Fibroblast of skin of right biceps (primary cell): ENCODE measurements at places on chromosomes 4 and X.
A peak's percentile ranks its signal among the peaks of the same experiment; 100 is the strongest.

- DNase-seq, result no peak
Measured at GRCh38 chrX:87900320-87900908, 382.8 kb downstream of the KLHL4 start.

GRCh38 chr4:135325264-135325663 is 1123.7 kb upstream of the PABPC4L start:
- no peak for DNase-seq

DNA sequence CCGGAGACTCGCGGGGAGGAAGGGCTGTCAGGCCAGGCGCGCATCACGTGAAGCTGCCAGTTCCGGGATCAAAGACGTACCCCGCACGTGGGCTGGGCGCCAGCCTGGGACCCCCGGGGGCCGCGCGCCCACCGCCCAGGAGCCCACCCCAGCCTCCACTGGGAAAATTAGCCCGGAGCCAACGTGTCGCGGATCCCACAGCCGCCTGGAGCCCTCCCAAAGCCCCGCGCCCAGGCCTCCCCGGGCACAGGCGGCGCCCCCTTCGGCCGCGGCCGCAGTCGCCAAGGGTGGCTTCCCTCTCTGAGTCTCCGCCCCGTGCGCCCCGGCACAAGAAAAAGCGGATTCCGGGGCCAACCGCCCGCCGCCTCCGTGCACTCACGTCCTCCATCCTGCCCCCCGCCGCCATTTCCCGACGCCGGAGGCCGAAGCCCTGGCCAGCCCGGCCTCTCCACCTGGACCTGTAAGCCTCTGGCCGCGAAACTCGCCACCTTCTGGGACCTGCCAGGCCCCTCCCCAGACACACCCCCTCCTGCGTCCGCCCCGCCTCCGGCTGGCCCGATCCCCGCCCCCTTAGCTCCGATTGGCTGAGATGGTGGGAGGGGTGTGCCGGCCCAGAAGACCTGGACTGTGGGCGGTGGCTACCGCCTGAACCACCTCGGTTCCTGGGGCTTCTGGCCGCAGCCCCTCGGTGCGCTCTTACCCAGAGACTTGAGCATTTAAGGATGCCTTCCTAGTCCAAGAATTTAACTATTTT is at the start of gene TMEM192:
TMEM192 (minus strand) TSS at position 493 of the 754 bp plus-strand sequence; CDS start at position 406, 87 bp downstream.
- DNase-seq, result peak; percentile 87

DNA sequence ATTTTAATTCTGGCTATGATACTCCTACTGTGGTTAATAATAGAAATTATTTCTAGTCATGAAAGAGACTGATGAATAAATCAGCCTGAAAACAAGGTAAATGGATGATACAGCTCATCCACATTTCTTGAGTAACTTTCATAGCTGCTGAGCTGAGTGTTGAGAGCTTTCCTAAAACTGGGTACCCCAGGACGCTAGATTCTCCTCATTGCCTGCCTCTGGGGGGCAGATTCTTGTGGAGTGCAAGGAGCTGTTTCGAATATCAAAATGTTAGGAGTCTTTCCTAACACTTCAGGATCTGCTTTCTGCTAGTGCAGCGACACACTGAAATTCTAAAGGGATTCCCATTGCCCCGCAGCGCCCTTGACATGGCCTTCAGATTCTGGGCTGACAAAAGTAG is 2.1 kb downstream of the MND1 start:
- DNase-seq, result peak; percentile 43

DNA sequence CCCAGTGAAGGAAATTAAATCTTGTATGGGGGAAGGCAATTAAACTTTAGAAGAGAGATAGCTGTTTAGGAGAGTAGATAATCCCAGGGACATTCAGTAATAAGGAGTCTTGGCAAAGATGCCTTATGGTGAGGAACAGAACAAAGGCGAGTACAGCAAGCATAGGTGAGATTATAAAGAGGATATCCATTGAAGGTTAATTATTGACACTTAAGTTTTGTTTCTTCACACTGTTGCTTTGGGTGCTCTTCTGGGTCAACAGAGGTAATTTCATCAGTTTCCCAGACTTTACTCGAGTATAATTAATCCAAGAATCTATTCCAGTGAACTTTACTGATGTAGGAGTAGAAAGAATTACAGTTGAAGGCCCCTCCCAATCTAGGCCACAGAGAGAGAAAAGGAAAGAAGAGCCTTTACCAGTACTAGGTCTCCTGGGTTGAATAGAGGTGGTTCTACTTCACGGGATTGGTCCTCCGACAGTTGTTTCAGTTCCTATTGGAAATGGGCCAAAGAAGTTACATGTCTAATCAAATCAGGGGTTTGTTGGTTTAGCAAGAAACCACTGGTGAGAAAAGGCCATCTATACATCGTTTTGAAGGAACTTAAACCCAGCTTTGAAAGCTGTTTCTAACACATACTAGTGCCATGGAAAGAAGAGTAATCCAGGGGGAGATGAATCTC is 27.2 kb downstream of the EPGN start:
- no peak for DNase-seq

- no peak for DNase-seq
Measured at GRCh38 chr4:175806727-175807126, 5.3 kb downstream of the GPM6A start.

DNA sequence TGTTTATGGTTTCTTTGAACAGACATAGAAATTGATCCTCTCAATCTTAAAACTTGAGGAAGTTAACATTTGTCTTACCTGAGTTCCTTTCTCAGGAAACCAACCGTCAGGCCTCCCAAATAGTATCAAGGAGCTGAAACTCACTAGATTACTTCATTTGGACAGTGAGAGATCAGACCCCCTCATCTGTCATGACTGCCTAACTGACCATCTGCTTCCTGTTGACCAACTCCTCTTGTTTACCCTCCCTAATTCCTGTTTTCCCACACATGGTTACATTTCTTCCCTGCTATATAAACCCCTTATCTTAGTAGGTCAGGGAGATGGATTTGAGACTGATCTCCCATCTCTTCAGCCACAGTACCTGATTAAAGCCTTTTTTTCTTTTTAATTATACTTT is 46.2 kb upstream of the NMU start:
- DNase-seq, result no peak

GRCh38 chr4:10180603-10180926 is 64.0 kb upstream of the WDR1 start:
- DNase-seq, result no peak

DNA sequence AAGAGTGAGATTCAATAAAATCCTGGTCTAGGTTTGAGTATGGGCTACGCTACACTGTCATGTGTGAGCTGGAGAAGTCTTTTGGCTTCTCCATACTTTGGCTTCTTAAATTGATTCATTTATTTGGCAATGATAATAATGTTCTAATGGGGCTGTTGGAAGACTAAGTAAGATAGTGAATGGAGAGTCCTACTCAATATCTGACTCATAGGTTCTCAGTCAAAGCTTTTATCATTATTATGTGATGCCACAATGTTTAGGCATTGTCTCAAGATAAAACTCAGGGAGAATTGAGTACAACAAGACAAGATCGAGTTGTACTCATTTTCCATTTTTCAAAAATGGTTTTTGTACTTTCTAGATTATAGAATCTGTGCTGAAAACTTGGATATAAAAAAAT is 92.5 kb upstream of the VEGFC start:
- peak; percentile 32 for DNase-seq

DNA sequence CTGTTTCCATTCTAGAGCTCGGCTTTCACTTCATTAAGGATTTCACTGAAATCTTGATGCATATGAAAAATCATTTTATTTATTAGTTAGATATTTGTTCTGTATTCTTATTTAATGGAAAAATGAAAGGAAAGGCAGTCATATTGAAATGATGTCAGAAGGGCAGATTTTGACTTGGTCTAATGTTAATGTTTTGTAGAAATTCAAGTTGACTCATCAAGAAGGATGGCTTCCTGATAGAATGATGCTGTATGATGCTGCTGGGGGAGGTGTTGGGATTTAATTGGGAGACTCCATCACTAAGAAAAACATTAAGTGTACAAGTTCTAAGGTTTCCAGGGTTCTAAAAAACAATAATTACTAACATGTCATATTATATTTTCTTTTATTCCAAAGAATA is 204.8 kb downstream of the PDGFC start:
- peak; percentile 61 for DNase-seq

- no peak for DNase-seq
Measured at GRCh38 chr4:11138964-11139363, 289.7 kb downstream of the HS3ST1 start.

GRCh38 chr4:1242506-1243450 is 6.2 kb downstream of the CTBP1 start:
- no peak for DNase-seq

- peak; percentile 40 for DNase-seq
Measured at GRCh38 chrX:72272868-72273267, 4.2 kb downstream of the RPS4X start.

DNA sequence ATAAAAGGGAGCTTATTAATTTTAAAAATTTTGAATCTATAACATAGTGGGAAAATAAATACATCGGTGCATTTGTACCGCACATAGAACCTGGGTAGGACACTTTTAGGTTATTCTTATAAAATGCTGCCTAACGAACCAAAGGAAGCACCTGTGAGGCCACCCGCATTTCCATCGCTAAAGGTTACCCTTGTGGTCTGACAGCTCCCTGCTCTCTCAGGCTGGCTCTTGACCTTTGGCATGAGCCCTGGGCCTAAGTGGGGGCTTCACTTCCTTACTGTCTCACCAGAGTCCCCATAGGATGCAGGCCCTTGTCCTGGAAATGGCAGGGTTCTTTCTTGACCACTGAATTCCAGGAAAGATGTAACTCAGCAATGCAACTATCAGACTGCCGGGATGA is 46.0 kb downstream of the HADH start:
- no peak for DNase-seq

DNA sequence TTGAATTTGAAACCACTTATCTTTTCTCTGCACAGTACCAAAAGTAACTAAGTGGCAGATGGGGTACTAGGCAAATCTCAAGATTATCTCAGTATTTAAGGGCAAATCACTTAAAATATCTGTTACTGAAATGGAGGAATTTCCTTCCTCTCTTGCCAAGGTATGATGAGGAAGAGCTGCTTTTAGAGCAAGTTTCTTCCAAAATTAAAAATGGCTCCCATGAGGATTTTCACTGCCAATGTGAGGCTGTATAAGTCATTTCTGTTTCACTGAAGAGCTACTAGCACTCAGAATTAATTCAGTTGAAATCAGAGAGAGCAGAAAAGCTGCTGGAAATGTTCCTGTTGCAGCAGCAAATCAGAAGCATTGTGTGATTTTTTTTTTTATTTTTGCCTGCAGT is 43.4 kb downstream of the GABRB1 start:
- DNase-seq, result peak; percentile 18

GRCh38 chrX:78964598-78964997 is 19.4 kb downstream of the P2RY10 start:
- DNase-seq, result no peak
